ENCODE measurements at places on chromosomes 16 and 17.

DNA sequence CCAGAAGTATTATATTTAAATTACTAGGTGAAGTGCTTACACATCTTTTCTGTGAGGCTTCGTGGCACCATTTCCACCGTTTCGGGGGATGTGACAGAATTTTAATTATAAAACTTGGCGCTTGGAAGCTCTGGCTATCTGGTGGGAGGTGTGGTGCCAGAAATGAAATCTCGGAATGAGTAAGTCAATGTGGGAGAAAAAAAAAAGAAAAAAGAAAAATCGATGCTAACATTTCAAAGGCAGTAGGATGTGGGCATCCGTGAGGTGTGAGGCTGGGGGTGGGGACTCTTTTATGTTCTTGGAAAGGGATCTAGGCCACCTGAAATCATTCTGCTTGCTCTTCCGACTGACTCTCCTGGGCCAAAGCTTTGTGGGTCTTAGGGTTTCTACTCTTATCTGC lies 21.9 kb downstream of the CPPED1 start:
- no peak for DNase-seq

DNA sequence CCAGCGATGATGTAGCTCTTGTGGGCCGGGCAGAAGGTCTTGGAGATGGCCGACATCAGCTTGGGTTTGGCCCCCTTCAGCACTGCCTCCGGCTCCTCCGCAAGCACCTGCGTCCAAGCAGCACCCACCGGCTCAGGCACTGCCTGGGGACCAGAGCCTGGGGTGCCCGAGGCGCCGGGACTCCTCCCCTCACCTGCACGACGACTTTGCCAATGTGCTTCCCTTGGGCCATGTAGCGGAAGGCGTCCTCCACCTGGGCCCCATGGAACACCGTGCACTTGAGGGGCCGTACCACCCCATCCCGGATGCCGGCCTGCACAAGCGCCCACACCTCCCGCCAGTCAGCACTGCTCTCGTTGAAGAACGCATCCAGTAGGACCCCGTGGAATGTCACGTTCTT lies 15.0 kb downstream of the FASN start:
- DNase-seq: no peak

DNA sequence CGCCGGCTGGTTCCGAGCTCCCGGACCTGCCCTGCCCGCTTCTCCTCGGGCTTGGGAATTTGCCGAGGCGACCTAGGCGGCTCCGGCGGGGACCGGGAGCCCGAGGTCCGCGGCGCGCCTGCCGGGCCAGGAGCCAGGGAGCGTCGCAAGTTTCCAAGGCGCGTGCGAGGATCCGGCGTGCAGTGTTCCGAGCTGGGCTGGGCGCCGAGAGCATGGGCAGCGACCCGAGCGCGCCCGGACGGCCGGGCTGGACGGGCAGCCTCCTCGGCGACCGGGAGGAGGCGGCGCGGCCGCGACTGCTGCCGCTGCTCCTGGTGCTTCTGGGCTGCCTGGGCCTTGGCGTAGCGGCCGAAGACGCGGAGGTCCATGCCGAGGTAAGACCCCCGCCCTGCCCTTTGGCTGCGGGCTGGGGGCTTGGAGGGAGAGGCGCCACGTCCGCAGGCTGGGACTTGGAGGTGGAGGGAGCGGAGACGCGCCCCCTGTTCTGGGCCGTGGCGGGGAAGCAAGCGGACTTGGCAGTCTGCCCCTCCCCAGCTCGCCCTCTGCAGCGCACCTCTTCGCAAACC lies 668 bp downstream of the MMP15 start:
- peak; percentile 59 for DNase-seq

DNA sequence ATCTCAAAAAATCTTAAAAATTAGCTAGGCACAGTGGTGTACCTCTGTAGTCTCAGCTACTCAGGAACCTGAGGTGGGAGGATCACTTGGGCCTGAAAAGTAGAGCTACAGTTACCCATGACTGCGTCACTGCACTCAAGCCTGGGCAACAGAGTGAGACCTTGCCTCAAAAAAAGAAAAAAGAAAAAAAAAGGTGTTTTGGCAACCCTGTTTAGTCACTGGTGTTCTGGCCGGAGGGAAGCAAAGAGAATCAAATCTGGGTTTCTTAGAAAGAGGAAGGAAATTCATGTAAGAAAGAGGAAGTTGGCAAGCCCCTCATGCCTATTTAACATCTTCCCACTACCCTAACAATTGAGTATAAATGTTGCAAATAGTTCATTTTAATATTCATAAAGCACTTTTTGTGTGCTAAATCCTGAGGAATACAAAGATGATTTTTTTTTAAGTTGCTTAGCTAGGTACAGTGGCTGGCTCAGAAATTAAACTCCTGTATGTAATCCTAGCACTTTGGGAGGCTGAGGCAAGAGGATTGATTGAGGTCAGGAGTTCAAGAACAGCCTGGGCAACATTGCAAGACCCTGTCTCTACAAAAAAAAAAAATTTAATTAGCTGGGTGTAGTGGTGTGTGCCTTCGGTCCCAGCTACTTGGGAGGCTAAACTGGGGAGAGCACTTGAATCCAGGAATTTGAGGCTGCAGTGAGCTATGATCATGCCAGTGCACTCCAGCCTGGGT lies 6.5 kb upstream of the USP32 start:
- DNase-seq: no peak

DNA sequence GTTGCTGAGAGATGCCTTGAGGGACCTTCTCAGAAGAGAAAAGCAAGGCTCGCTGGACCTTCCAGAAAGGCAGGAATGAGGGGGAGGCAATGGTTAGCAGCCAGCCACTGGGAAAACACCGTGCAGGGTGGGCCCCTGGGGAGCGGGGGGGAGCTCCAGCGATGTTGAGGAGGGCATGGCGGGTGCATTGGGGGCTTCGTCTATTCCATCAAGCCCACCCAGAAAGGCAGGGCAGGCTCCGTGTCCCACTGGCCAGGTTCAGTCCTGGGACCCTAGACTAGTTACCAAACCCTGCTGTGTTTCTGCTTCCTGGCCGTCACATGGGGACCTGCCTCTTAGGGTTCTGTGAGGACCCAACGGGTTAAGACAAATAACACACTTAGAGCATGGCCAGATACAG lies 64.6 kb downstream of the AXIN2 start:
- no peak for DNase-seq

All from femur (tissue), 1 donor.